Cortex of kidney (tissue), 1 donor: ENCODE measurements at places on chromosomes 6 and 20.

DNA sequence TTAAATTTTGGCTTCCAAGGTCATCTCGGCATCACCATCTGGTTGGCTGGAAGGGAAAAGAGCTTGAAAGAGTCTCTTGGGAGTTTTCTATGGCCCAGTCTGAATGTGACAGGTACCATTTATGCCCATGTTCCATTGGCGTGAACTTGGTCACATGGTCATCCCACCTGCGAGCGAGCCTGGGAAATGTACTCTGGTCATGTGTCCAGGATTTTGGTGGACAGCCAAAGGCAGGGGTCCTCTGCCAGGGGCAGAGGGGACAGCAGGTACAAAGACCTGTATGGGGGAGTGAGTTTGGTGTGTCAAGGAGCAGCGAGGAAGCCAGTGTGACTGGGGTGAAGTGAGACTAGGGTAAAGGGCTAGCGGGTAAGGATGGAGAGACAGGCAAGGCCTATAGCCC, 112.6 kb downstream of the CDC5L start:
- DNase-seq = no peak

- no peak for DNase-seq
Observed at GRCh38 chr20:24733416-24733815, 215.7 kb upstream of the CST7 start.

DNA sequence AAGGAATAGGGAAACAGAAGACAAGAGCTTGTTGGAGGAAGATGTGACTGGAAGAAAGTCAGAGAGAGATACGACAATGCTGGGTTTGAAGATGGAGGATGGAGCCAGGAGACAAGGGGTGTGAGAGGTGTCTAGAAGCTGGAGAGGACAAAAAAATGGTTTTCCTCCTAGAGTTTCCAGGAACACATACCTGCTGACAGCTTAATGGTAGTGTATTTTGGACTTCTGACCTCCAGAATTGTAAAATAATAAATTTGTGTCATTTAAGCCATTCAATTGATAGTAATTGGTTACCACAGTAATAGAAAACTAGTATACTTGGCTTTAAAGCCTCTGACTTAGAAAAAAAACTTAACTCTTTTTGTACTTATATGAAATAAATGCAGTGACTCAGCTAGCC, 3.6 kb downstream of the AIG1 start:
- no peak for DNase-seq

DNA sequence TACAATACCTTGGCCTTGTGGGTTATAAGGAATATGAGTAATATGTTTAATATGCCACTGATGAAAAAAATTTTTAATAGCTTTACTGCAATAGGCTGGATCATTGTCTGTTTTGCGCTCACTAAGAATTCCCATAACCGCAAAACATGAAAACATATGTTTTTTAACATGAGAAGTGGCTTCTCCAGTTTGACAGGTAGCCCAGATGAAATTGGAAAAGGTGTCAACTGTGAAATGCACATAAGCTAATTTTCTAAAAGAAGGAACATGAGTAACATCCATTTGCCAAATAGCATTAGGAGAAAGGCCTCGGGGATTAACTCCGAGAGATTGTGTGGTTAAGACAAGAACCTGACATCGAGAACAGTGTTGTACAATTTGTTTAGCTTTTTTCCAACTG, 4.9 kb downstream of the GLYATL3 start:
- DNase-seq = no peak

DNA sequence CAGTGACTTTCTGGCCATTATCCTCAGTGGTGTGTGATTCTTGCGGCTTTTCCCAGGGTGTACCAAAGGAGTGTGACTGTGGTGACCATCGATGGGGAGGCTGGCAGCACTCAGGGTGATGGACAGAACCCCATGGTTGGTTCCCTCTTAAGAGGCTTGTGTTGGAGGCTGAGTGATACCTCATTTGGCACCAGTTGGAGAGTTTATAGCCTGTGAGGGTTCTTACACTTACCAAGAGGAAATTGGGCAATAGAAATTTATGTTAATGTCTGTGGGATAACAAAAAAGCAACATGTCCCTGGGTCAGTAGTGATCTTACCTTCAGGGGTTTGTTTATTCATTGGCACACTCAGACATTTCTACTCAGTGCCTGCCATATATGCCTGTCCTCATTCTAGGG, 37.2 kb downstream of the DAAM2 start:
- no peak for DNase-seq

GRCh38 chr6:108380876-108381275, 86.0 kb downstream of the AFG1L start:
- no peak for DNase-seq

DNA sequence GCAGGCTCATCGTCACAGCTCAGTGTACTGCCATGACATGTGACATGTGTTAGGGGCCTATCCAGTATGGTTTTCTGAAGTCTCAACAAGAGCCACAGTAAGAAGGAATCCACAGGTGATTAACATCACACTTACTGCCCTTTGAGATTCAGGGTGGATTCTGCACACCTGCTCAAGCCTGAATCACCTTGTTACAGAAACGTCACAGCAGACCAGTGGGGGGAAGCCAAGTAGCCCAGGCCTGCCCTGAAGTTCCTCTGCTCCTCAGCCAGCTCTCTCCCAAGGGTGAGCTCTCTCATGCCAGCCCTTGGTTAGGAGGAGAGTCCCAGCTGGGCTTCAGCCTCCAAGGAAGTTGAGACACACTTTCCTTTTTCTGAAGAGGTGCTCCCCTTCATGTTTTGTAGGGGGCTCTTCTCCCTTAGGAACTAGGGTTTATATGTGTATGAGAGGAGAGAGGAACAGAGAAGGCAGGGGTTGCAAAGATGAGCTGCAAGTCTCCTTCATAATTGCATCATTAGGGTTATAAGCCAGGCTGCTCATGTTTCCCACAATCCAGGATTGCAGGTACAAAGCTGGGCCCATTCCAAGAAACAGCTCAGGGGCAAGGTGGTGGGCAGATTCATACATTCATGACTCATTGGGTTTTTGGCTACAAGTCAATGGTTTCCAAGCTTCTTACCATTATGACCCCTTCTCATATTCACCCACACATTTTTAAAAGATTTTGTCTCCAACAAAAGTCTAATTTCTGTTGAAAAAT, 11.6 kb downstream of the GSS start:
- DNase-seq = no peak

GRCh38 chr20:34129518-34130162, 17.6 kb upstream of the EIF2S2 start:
- no peak for DNase-seq

GRCh38 chr20:22582964-22583772, 1.2 kb downstream of the FOXA2 start:
- no peak for DNase-seq

DNA sequence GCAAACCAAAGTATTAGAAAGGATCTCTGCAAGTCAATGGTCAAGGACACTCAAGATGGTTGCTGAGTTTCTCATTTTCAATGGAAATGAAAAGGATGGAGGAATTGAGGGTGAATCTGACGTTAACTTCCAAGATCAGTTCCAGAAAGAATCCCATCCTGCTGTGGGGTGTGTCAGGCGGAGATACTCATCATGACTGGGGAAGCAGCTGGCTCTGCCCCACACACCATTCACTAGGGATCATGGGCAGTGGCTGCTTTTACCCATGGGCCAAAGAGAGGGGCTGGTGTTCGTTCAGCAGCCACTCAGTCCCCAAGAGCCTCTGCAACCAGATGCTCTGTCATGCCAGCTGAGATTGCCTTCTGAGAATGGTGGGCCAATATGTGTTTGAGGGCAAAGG, 102.3 kb upstream of the KCNK16 start:
- no peak for DNase-seq

- DNase-seq = no peak
Observed at GRCh38 chr20:24631173-24631505, 161.7 kb downstream of the SYNDIG1 start.

DNA sequence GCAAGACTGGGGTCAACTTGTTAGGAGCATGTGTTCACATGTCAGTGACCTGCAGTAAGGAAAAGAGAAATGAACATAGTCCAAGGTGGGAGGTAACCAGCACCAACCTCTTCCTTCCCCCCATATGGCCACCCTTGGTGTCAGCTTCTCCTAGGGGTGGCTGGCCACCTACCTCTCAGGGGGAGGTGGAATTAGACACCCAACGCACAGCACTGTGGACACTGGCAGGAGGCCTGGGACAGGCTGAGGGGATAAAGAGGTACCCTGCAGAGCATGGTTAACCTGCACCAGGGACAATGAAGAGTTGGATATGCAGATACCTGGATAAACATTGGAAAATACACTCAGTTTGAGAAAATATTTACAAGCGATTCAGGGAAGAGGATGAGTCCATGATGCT, 84.5 kb downstream of the IYD start:
- no peak for DNase-seq

GRCh38 chr20:38875175-38875993, 50.8 kb upstream of the FAM83D start:
- DNase-seq = no peak

GRCh38 chr20:56487216-56487615, 18.8 kb downstream of the RTF2 start:
- DNase-seq = no peak

GRCh38 chr20:661474-662270, 8.7 kb upstream of the SRXN1 start:
- no peak for DNase-seq

- no peak for DNase-seq
Observed at GRCh38 chr6:146881228-146882181, 282.7 kb downstream of the ADGB start.

DNA sequence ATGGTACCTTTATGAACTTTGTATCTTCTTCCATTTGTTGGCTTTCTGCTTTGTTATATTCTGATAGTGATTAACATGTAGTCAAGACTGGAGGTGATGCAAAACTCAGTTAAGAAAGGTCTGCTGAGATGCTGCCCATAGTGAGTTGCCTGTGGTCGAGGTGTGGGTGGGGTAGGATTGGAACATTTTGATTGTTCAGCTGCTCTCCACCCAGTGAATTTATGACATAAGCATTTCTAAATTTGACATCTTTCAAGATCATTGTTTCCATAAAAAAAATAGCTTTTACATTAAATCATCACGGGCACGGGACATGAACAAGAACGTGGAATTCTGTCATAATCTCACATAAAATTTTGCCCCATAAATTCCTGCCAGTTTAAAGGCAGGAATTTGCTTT, 146.6 kb upstream of the POU3F2 start:
- DNase-seq = no peak

- no peak for DNase-seq
Observed at GRCh38 chr6:170269846-170270541, 20.9 kb downstream of the DLL1 start.

DNA sequence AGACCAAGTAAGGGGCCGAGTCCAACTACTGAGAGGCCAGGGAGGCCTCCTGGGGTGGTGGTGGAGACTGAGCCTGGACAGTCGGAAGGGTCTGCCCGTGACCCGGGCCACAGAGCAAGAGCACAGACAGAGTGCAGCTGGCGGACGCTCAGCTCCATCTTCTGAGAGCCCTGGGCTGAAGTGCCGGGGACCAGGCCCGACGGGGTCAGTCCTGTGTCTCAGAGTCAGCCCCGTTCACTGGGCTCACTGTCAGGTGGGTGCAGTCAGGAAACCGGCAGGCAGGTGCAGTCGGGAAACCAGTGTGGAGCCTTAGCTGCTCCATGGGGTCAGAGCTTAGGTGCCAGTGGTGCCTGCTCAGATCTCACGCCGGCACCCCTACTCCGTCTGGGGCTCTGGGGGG, 76.5 kb downstream of the WDR27 start:
- DNase-seq = no peak

DNA sequence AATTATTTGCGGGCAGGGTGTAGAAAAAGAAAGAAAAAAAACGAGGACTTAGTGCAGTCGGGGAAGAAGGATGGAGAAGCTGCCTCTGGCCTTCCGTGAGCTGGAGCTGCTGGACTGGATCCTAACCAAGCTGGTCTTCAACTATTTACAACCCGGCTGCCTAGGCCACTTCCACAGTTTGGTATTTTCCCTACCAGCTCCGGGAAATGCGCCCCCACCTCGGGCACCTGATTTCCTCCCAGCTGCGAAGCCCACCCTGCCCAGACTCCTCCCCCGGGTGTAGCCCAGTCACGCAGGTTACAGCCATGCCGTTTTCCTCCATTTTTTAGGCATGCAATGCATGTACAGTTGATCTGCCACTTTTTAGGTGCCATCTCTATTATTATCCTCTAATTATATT, 21.2 kb downstream of the THEMIS start:
- no peak for DNase-seq

GRCh38 chr20:3165473-3166337, 6.0 kb upstream of the FASTKD5 start:
- no peak for DNase-seq

GRCh38 chr6:106790149-106790770, 160.9 kb downstream of the QRSL1 start:
- no peak for DNase-seq

GRCh38 chr6:119979862-119980261, 630.3 kb upstream of the MAN1A1 start:
- no peak for DNase-seq

DNA sequence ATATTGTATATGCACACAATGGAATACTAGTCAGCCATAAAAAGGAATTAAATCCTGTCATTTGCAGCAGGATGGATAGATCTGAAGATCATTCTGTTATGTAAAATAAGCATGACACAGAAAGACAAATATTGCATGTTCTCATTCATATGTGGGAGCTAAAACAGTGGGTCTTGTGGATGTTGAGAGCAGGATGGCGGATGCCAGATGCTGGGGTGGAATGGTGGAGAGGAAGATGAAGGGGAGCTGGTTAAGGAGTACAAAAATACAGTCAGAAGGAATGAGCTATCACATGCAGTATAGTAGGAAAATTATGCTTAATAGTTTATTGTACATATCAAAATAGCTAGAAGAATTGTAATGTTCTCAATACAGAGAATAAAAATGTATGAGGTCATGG, 41.8 kb downstream of the THBS2 start:
- DNase-seq = no peak

GRCh38 chr6:98977671-98978292, 30.0 kb upstream of the FBXL4 start:
- DNase-seq = no peak
